Stimulated activated CD8-positive, alpha-beta memory T cell treated with anti-CD3 and anti-CD28 coated beads, Interleukin-15, amount 100 ng/mL, for 4 hours (primary cell): ENCODE measurements at places on chromosomes 3 and 15.

- DNase-seq: no peak
Observed at GRCh38 chr3:187223799-187224198, 26.5 kb downstream of the RTP1 start.

DNA sequence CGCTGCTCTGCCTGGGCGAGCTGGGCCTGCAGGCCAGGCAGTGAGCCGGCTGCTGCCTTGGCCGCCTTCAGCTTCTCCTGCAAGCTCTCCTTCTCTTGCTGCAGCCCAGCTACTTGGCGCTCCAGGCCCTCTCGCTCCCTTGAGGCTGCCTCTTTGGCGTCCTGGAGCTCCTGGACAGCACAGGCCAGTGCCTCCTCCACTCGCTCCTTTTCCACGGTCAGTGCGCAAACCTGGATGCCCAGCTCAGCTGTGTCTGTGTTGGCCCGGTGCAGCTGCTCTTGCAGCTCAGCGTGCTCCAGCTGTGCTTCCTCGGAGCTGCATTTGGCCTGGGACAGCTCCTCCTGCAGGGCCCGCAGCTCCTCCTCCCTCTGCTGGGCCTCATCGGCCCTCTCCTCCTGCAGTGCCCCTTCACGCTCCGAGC is 23.1 kb downstream of the CXCR6 start:
- no peak for DNase-seq

DNA sequence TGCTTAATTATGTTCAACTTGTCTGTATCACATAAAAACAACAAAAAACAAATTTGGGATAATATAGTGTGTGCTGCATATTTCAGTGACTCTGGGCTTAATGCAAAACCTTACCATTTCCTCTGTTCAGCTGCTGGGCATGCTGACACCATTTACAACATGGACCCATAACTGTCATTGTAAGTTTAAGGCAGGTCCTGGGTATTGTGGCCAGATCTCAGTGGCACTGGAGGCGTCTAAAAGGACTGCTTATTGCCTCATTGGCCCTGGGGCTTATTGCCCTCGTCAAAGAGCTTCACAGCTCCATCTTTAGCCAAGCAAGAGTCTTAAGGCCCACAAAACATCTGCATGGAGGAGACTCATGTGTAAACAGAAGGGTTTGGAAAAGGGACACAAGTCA is 390.2 kb downstream of the NR2F2 start:
- DNase-seq: no peak

DNA sequence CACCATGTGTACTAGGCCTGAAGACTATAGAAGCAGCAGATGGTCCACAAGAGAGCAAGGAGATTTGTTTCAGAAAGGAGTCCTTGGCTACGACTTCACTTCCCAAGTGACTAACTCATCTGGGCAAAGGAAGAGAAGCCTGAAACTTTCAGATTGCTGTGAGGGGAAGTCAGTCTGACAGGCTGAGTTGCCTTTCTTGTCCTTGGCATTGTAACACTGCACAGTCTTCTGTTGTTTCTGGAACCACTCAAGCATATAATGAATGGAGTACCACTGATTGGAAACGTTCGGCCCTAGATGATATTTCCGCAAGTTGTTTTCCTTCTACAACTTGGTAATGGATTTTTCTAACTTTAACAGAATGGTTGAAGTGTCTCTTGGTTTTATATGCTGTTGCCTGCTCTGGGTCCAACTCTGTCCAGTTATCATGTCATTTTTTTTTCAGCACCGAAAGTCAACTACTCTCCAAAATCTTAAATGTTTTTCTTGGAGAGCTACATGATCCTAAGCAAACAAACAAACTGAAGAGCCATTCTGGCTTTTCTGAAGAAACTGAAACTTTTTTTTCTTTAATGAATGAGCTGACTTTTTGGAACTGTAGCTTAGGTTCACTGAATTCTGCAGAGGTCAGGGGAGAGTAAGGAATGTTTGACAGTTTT is 685.7 kb downstream of the MECOM start:
- no peak for DNase-seq

DNA sequence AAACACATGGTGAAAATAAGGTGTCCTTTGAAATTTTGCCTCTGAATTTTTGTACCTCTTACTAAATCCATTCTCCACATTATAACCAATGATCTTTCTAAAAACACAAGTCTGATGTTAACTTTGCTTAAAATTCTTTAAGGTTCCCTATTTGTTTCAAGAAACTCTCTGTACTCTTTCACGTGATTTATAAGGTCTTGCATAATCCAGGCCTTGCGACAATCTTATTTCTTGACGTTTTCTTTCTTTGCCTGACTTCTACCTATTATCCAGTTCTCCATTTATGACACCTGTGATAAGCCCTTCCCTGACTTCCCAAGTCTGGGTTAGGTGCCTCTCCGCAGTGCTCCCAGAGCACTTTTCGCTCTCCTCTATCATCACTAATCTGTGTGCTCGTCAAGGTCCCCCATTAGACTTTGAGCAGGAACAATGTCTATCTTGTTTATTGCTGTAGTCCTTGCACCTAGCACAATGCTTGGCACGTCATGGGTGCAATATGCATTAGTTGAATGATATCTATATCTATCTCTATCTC is 24.3 kb upstream of the KPNA1 start:
- DNase-seq: no peak

GRCh38 chr3:106001923-106002322 is 133.1 kb upstream of the CBLB start:
- DNase-seq: no peak

DNA sequence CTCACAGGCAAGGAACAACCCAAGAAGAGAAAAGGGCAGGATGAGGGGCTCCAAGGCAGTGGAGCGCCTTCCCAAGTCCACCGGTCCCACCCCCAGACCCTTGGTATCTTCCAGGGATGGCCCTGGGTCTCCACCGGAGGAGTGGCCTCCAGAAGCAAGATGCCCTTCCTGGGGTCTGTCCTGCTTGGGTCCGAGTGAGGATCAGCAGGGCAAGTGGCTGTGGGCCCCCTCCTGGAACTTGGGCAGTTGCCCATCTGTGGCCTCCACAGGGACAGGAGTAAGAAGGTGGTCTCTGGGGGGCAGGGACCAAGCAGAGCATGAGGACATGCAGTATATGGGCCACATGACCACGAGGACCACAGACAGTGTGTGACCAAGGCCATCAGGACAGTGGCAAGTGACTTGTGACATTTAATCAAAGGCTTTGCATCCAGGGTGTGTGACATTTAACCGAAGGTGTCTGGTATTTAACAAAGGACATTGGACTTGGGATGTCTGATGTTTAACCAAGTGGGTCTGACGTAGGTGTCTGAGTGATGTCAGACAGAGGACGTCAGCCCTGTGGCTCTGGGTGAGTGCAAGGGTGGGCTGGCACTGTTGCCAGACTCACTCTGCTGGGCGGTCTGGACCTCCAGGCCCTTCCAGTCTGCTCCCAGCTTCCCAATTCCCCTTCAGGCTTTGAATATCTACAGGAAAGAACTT is 34.7 kb downstream of the SCN5A start:
- no peak for DNase-seq

GRCh38 chr15:66893294-66893693 is 172.1 kb upstream of the SMAD3 start:
- DNase-seq: no peak
